Stimulated activated CD8-positive, alpha-beta memory T cell treated with anti-CD3 and anti-CD28 coated beads, Interleukin-2, amount 100 ng/mL, for 48 hours (primary cell): ENCODE measurements at places on chromosomes 12 and 14.

DNA sequence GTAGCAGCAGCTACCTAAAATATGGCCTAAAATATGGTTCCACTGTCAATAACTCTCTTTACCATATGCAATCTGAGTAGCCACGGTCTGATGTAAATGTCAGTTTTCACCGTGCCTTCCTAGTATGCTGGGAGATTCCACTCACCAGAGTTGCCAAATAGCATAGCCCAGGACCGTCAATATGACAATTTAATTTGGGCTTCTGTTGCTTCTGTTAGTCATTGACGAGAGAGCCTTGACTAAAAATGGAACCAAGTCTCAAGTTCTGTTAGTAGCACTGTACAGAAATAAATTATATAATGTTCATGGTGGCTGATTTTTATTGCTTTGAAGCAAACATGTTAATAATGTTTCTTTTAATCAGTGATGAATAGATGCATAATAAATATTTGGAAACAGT lies 348.4 kb downstream of the BCAT1 start:
- DNase-seq, result no peak

- no peak for DNase-seq
These were observed 92.5 kb downstream of the DENND5B start for GRCh38 chr12:31498424-31498823.

DNA sequence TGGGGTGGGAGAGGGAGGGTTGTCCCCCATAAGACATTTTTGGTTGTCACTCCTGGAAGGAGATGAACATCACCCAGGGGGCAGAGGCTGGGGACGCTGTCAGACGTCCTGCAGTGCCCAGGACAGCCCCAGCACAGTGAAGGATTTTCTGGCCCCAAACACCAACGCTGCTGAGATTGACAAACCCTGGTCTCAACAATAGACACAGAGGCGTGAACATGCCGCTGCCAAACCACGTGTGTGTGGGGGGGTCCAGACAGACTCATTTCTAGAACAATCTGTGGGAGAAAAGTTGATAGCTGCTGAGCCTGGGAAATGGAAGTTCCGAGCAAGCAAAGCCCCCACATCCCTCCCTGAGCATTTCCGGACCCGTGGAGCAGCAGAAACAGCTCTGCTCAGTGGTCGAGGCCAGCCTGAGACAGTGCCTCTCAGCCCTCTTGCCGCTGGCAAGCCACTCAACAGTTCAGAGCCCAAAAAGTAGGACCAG lies 43.8 kb upstream of the CLMN start:
- no peak for DNase-seq

- no peak for DNase-seq
These were observed at the start of gene PAH for GRCh38 chr12:102917026-102917787. PAH (minus strand) TSS chr12:102917244; CDS start chr12:102917130, 114 bp downstream.

DNA sequence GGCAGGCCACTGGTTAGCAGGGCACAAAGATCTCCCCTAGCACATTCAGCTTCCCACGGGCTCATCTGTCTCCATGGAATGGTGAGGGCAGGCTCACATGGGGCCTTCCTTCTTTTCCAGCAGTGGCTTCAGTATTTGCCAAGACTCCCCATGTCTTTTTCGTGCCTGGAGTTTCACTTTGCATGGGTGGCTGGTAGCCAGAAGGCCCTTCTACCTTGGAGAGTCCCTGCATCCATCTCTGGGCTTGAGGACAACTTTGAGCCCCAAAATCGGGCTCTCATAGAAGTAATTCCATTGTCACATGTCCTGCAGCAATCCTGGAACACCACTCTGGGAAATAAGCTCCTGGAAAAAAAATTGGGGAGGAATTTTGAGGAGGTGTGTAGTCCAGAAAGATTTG lies 42.1 kb downstream of the NFKBIA start:
- no peak for DNase-seq

GRCh38 chr12:21759737-21760136 lies 14.8 kb downstream of the KCNJ8 start:
- DNase-seq, result no peak

GRCh38 chr14:68414121-68414520 lies 378.7 kb downstream of the ZFP36L1 start:
- DNase-seq, result no peak

DNA sequence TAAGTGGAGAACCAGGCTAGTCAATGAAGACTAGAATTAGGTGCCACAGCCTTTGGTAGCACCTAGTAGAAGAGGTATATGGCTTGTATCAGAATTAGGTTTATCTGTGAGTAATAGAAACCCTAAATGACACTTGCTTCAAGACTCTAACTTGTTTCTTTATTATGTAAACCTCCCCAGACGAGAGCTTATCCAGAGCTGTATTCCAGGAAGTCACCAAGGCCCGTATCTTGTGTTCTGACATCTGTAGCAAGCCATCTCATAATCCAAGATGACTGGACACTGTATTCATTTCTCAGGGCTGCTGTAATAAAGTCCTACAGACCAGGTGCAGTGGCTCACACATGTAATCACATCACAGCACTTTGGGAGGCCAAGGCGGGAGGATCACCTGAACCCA lies 56.7 kb upstream of the PPP1R12A start:
- no peak for DNase-seq

GRCh38 chr12:54016051-54016450 lies 7.3 kb downstream of the HOXC8 start:
- no peak for DNase-seq

DNA sequence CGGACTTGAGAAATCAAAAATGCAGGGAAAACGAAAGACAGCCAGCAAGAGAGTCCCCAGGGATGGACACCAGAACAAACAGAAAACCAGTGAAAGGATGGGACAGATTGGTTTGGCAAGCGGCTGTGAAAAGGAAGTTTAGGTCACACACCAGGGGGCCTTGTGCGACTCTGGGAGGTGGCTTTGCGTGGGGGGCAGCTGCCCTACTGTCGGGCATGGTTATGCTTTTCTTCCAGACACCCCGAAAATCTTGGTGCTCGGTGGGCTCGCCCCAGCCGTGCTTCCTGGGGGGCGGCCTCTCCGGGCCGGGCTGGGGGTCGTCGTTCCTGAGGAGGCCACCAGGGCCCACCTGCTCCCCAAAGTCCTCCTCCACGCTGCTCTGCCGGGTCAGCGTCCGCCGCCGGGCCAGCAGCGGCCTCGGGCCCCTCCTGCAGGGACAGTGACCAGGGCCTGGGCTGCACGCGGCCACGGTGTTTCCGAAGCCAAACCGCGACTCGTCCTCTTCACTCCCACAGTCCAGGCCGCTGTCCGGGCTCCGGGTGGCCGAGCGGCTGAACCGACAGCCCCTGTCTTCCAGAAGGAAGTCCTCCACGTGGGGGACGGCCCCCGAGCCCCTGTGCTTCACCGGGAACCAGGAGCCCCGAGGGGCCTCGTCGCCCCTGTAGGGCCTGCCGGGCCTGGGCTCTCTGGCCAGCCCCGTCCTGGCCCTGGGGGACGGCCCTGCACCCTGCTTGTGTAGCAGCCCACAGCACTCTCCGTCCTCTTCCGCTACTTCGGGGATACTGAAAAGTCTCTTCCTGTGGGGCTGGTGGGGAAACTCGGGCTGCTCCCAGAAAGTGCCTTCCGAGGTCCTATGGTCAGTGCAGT lies 86.5 kb downstream of the PIWIL1 start:
- DNase-seq, result no peak

- DNase-seq, result no peak
These were observed 148.5 kb upstream of the FBXO33 start for GRCh38 chr14:39580696-39581095.

DNA sequence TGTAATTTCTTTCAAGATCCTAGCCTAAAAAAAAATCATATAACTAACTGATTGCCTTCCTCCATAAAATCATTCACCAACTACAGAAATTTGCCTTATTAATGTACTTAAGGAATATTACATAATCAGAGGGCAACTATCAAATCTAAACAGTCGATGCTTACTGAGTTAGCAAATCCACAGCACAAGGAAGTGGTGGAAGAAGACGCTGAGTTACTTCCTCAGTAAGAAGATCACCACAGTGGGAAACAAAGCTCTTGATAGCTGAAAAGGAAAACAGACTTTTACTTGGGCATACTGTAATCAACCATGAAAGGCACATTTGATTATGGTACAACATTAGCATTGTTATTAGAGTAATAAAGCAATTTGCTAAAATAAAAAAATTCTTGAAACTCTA lies 48.7 kb downstream of the HEATR5A start:
- DNase-seq, result no peak

DNA sequence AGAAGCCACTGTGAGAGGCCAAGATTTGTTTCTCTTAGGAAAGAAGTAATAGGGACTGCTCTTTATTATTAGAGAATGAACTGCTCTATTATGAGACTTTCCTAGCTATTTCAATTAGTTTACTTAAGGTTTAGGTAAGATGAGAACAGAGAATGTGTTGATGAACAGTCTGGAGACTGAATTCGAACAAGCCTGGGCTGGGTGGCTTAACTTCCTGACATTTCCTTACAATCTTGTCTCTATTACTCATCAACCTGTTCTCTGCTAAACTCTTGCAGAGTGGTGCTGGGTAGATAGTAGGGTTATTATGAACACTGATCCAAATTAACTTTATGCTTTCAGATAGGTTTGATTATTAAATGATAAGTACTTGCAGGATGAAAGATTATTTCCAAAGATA lies 31.2 kb downstream of the SLC15A5 start:
- DNase-seq, result no peak

DNA sequence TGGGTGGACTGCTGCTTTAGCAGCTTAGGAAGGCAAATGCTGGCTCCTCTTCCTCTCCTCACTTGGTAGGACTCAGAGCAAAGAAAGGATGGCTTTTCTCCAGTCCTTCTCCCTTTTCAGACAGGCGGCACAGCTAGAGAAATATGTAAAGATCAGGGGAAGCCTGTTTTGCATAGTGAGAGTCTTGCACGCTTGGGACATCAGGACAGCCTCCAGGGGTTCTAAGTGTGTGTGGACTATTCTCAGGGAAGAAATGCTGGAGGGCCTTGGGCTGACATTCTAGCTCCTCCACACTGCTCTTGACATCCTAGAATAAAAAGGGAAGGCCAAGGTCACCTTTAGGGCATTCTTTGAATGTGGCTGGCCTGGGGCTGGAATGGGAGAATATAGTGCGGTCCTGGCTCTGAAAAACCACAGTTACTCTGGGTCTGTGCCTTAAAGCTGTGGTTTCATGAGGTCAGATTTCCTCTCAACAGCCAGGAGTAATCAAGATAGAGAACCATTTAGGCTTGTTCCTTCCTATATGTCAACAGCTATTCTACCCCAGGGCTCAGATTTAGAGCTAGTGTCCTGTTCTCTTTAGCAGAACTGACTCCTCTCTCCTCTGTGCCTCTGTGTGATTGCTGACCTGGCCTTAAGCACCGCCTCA lies 24.3 kb downstream of the CMA1 start:
- DNase-seq, result no peak

GRCh38 chr12:122834104-122834920 lies 945 bp upstream of the HIP1R start:
- no peak for DNase-seq

GRCh38 chr12:42705863-42706262 lies 116.3 kb upstream of the PRICKLE1 start:
- DNase-seq, result no peak

GRCh38 chr12:26231470-26231869 lies 36.1 kb downstream of the SSPN start:
- DNase-seq, result no peak

- DNase-seq, result no peak
These were observed 146.4 kb upstream of the LMNTD1 start for GRCh38 chr12:25699454-25699853.

GRCh38 chr14:82642425-82642824 lies 1108.8 kb upstream of the SEL1L start:
- DNase-seq, result no peak

GRCh38 chr12:92615703-92616102 lies 87.1 kb upstream of the PLEKHG7 start:
- no peak for DNase-seq

DNA sequence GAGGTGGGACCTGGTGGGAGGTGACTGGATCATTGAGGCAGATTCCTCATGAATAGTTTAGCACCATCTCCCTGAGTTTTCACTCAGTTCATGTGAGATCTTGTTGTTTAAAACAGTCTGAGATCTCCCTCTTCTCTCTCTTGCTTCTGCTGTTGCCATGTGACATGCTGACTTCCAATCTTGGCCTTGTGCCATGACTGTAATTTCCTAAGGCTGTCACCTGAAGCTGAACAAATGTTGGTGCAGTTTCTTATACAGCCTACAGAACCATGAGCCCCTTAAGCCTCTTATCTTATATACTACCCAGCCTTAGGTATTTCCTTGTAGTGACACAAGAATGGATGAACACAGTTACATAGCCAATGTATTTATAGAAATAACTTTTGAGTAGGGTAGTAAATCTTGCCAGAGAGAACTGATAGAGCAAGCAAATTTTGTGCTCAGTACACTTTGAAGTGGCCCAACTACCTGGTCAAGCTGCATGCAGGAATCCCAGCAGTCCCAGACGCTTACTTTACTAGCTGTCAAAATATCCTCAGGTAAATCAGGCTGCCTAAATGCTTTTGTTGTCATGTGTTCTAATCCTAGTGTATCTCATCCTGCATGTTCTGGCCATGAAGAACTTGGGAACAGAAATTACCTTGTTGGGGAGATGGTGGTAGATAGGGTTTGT lies 445.6 kb upstream of the MIS18BP1 start:
- no peak for DNase-seq

- DNase-seq, result no peak
These were observed 1.7 kb downstream of the CDK17 start for GRCh38 chr12:96398424-96399119.

- DNase-seq, result no peak
These were observed 19.2 kb downstream of the GPHB5 start for GRCh38 chr14:63299351-63300110.

- DNase-seq, result no peak
These were observed 799 bp downstream of the ZNF219 start for GRCh38 chr14:21097636-21098075.

GRCh38 chr12:459430-460258 lies at the start of gene B4GALNT3:
B4GALNT3 (plus strand) TSS chr12:459939; CDS start chr12:460377, 438 bp downstream.
- DNase-seq, result no peak

DNA sequence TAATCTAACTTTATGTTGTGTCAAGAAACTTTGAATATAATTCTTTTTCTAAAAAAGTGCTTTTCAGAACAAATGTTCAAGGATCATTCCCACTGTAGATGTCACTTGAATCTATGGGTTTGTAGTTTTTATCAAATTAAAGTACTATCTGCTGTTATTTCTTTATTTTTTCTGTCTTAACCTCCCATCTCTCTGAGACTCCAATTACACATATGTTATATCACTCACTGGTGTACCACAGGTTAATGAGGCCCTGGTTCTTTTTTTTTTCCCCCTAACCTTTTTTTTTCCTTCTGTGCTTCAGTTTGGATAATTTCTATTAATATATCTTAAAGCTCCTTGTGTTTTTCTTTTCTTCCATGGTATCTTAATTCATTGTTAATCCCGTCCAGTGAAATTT lies 279.9 kb upstream of the RGS6 start:
- DNase-seq, result no peak

GRCh38 chr14:89672636-89673511 lies 255.8 kb upstream of the FOXN3 start:
- DNase-seq, result no peak
